ENCODE measurements at places on chromosomes 2 and 18.
A peak's percentile ranks its signal among the peaks of the same experiment; 100 is the strongest.

DNA sequence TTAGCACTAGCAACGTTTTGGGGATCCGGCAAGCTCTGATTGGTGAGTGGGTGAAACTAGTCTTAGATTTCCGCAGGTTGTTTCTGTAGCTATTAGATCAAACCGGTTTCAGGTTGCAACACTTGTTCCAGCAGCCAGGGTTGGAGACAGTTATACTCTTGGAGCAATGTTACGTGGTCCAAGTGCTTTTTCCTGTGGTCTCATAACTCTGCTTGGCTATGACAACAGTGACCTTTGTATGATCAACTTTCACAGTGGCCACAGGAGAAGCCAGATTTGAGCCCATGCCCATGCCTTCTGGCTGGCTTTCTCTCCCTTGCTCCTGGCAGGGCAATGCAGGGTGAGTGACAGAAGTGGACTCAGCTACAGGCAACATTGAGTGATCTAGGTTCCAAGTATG, 84.5 kb upstream of the TAF1B start:
- no peak for DNase-seq

DNA sequence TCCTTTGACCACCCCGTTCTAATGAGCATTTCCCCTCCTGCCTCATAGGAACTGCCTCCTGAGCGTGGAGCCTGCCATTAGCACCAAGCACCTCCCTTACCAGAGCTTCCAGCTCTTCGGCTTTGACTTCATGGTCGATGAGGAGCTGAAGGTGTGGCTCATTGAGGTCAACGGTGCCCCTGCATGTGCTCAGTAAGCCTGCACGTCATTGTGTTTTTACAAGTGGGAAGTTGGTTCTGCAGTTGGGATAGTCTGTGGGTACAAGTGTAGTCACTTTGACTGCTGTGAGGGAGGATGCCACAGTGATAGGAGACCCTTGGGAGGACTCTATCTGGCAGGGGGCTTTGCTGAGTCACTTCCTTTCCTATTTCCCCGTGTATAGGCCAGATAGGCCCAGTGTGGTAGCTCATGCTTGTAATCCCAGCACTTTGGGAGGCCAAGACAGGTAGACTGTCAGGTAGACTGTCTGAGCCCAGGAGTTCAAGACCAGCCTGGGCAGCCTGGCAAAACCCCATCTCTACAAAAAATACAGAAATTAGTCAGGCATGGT, 22.0 kb upstream of the POLR1B start:
- no peak for DNase-seq

- no peak for DNase-seq
These were observed 98.6 kb upstream of the FANCL start for GRCh38 chr2:58339548-58340243.

DNA sequence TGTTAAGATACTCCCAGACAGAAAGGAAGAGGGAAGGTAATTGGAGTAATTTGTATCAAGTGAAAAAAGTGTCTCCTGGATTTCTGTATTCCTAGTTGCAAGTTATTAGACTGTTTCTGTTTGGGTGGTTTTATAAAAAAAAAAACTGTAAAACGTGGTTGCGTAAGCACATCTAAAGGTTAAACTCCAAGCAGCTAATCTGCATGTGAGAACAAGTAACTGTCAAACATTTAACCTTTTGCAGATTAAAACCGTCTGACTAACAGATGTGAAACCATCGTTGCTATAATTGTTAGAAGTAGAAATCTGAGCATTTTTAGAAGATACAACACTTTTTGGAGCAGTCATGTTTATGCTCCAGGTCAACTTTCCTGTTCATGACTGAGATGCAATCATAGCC, 72.3 kb downstream of the AFF3 start:
- DNase-seq = no peak

DNA sequence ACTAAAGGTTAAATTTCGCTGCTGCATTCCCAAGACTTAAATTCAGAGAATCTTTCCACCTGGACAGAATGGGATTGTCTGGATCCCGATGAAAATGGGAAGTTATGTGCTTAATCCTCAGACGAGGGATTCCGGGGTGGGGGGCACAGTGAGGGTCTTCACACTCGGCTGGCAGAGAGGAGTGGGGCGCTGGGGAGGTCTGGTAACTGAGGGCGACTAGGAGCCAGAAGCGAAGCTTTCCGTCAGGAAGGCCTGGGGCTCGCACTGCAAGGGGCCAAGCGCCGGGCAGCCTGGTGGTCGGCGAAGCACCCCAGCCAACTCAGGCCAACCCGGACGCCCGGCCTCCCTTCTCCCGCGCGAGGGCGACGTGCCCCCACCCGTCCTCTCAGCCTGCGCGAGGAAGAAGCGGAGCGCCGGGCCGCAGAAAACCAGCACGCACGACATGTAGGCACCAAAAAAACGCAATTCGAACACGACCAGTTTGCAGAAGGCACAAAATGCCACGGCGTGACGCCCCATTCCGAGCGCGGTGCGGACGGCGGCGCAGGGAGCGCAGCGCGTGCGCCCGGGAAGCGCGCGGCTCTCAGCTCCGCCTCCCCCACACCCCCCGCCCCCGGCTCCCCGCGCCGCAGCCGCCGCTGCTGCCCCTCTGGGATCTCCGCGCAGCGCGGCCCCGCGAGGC, 188.1 kb downstream of the ZEB2 start:
- peak; percentile 83 for DNase-seq
